ENCODE measurements at places on chromosomes 5 and 9. TPM values are rescaled to one million over a fixed set of nuclear protein-coding genes. Genes with fewer than 3 reads are reported as not detected.

MZB1 gene
- not detected for total RNA-seq

GRM6 gene
- not detected for total RNA-seq

CAVIN4 gene
- 0.08 TPM for total RNA-seq

LECT2 gene
- total RNA-seq = not detected

FOXD4L5 gene
- not detected for total RNA-seq

CERT1 gene
- total RNA-seq = 8.4 TPM

ANKRA2 gene
- total RNA-seq = 10.8 TPM

MAMDC2 gene
- 2.2 TPM for total RNA-seq

NRARP gene
- 1.1 TPM for total RNA-seq

ENTREP1 gene
- total RNA-seq = 0.19 TPM

SEMA6A gene
- total RNA-seq = 0.11 TPM

CACNA1B gene
- under 0.01 TPM for total RNA-seq

MARVELD2 gene
- total RNA-seq = 17.2 TPM

ZNF658 gene
- total RNA-seq = 3.5 TPM

SLC45A2 gene
- total RNA-seq = not detected

SEC16A gene
- 52.5 TPM for total RNA-seq

DPYSL3 gene
- total RNA-seq = 3.0 TPM

AMBP gene
- total RNA-seq = not detected

LIFR gene
- 2.1 TPM for total RNA-seq

GRXCR2 gene
- total RNA-seq = not detected

HEMGN gene
- total RNA-seq = not detected

DTWD2 gene
- 6.0 TPM for total RNA-seq

TMEM161B gene
- total RNA-seq = 11.6 TPM
